ENCODE measurements at places on chromosomes 6 and 20. TPM values are rescaled to one million over a fixed set of nuclear protein-coding genes. Genes with fewer than 3 reads are reported as not detected.

Gene RNF217
- total RNA-seq: 42.2 TPM

Gene PDE10A
- total RNA-seq: 14.0 TPM

Gene ADGB
- 0.10 TPM for total RNA-seq

Gene ULBP1
- total RNA-seq: 0.41 TPM

Gene UST
- 15.0 TPM for total RNA-seq

Gene PRRT1
- total RNA-seq: 1.2 TPM

Gene PRSS16
- total RNA-seq: 1.6 TPM

Gene OR2H1
- total RNA-seq: not detected

Gene SERPINB6
- 89.5 TPM for total RNA-seq

Gene KPNA5
- 19.2 TPM for total RNA-seq

Gene CALHM5
- total RNA-seq: 1.9 TPM

Gene HLA-DRA
- total RNA-seq: 43.7 TPM

Gene MTFR2
- total RNA-seq: 1.9 TPM

Gene EGFL8
- 31.3 TPM for total RNA-seq

Gene DACT2
- 2.4 TPM for total RNA-seq

Gene ANKRD66
- total RNA-seq: 0.31 TPM

Gene PROCR
- total RNA-seq: 15.3 TPM

Gene SHLD1
- 3.5 TPM for total RNA-seq

Gene SLA2
- 0.21 TPM for total RNA-seq

Gene TRIM10
- total RNA-seq: 1.0 TPM

Gene PAK5
- 0.10 TPM for total RNA-seq

Gene UBE2J1
- 33.6 TPM for total RNA-seq

Gene NT5E
- 22.3 TPM for total RNA-seq

Gene KIAA0408
- 33.1 TPM for total RNA-seq

Gene SCUBE3
- 1.3 TPM for total RNA-seq

Gene MOXD1
- total RNA-seq: 17.6 TPM

Gene MYCT1
- 26.0 TPM for total RNA-seq

Gene RALGAPA2
- total RNA-seq: 23.1 TPM

Gene CCDC170
- total RNA-seq: 4.1 TPM

Gene JPH2
- 188 TPM for total RNA-seq

Gene PLEKHG1
- 43.9 TPM for total RNA-seq

Gene ACSS1
- 21.3 TPM for total RNA-seq

Gene HRH3
- 0.62 TPM for total RNA-seq

Gene SEMG1
- total RNA-seq: not detected

Gene HAO1
- total RNA-seq: not detected

Gene KIAA1755
- 5.0 TPM for total RNA-seq

Gene MYLIP
- 68.6 TPM for total RNA-seq

Gene MYBL2
- total RNA-seq: 7.7 TPM

Gene FAM184A
- total RNA-seq: 16.4 TPM

Gene BHLHE23
- not detected for total RNA-seq

Gene GPR6
- total RNA-seq: 0.41 TPM

Gene WFDC5
- not detected for total RNA-seq

Gene SMOC2
- 33.5 TPM for total RNA-seq

Gene OPRM1
- 0.92 TPM for total RNA-seq

Gene MRAP2
- 32.9 TPM for total RNA-seq

Gene ESR1
- 0.72 TPM for total RNA-seq

Gene RHAG
- total RNA-seq: 3.0 TPM

Gene GLP1R
- 0.72 TPM for total RNA-seq

Gene ARMC12
- total RNA-seq: 0.31 TPM

Gene GSTA4
- total RNA-seq: 51.9 TPM

Gene C20orf144
- total RNA-seq: not detected

Gene PRDM13
- total RNA-seq: not detected

Gene EPHA7
- 5.6 TPM for total RNA-seq

Measured in tongue (tissue), 3 donors.